ENCODE measurements at places on chromosomes 16 and 17.

DNA sequence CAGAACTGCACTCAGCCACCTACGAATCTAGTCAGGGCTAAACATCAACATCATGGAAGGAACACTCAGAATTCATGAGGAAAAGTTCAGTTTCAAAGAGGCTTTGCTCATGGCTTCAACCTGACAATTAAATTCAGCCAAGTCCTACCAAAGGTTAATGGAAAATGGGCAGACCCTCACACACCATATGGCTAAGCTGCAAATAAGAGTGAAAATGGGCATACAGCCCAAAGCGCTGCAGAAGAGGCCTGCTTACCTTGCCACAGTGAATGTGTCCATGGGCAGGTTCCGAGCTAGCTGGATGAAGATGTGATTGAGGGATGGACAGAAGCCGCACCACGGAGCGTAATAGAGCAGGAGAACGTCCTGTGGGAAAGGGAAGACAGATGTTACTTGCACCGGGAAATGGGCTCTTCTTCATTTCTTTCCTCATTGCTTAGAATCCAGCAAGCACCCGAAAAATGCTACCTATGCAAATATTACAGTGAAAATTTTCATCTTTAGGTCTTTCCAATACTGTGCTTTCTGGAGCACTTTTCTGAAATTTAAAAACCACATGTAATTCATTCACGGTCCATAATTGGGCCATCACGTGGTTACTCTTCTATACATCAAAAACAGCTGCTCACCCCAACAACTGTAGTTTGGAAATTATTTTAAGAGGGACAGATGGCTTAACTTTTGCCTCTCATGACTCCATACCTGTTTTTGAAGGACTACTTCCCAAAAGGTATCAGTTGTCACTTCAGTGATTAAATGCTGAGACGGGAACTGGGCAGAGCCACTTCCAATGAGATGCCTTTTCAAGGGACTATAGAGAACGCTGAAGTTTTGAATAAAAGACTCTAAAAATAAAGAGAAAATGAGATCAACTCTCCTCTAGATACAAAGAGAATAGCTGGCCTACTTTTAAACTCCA lies 19.6 kb downstream of the SNN start:
- DNase-seq: no peak

DNA sequence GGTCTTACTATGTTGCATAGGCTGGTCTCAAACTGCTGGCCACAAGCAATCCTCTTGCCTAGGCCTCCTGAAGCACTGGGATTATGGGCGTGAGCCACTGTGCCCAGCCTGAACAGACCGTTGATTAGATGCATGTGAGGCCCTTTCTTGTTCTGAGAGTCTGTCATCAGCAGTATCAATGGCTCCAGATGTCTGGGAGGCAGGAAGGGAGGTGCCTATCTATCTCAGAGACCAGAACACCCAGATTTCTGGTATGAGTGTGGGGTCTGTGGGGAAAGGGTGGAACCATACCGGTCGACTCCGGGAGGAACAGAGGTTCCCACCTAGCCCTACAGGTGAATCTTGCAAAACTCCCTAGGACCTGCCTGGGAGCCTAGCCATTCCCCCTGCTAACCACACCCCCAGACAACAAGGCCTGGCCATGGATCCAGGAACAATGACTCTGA lies 71.7 kb downstream of the PRKCB start:
- no peak for DNase-seq

DNA sequence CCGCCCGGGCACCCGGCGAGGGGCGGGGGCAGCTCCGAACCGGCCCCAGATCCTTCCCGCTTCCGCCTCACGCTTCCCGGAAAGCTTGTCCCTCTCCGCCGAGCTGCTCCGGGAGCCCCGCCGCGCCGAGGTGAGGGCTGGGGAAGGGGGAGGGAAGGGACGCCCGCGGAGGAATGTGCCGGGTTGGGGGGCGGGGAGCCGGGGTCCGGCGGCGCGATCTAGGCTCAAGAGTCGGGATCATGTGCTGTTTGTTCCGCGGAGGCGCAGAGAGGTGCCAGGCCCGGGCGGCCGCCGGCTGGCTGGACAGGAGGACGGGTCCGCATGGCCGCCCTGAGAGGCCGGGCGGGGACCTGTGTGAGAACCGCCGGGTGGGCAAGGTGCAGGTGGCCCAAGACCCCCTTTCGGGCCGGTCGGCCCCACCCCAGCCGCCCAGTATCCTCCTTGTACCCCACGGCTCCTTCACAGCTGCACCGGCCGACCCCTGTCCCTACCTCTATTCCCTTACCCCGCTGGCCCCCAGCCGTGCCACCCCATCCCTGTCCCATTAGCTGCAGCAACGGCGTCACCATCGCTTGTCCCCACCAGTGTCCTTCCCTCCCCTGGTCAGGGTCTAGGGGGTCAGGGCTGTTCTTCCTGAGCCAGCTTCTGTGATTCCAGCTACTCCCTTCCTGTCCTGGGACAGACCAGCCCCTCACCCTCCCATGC lies 429 bp downstream of the KIF1C start:
- DNase-seq: no peak

DNA sequence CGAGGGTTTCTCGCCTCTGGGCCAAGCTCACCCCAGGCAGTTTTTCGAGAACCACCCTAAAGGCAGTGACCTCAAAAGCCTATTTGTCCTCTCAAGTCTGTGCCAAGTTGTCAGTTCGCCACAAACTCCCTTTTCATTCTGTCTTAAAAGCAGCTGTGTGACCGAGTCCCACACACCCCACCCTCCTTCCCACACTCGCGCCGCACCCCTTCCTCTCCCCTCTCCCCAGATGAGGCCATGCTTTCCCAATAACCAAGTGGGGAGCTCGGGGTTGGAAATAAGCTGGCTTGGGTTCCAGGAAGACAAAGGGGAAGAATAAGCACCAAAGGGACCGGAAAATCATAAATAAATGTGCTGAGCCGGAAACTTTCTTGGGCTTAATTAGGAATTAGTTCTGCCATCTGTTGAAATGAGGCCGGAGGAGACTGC lies 36.7 kb downstream of the GRIN2C start:
- DNase-seq: no peak

DNA sequence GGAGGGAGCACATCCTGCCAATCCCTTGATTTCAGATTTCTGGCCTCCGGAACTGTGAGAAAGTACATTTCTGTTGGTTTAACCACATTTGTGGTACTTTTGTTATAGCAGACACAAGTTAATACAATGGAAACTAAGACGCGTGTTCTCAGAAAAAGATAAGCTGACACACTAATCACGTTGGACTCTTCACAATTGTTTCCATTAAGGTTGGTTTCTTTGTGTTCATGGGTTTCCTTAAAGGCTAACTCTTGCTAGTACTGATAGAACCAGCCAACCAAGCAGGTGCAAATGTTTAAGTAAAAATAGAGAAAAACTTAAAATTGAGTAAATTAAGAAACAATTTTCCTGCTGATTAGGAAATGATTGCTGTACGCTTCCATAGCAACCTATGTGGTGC lies 59.4 kb downstream of the CMC2 start:
- DNase-seq: no peak

DNA sequence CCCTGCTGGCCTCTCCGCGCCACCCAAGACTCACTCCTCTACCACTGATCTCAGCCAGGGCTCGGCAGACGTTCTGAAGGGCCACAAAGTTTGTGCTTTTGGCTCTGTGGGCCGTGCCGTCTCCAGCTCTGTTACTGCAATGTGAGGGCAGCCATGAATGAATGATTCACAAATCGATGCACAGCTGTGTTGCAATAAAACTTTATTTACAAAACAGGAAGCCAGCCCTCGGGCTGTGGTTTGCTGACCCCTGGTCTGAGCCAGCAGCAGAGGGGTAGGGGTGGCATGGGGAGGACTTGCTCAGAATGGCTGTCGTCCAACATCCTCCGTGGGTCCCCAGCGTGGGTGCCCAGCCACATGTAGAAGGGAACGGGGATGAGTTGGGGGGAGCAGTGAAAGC lies 63.0 kb upstream of the PVALEF start:
- DNase-seq: no peak

GRCh38 chr17:22272363-22273146 lies 580.2 kb downstream of the KCNJ18 start:
- no peak for DNase-seq

DNA sequence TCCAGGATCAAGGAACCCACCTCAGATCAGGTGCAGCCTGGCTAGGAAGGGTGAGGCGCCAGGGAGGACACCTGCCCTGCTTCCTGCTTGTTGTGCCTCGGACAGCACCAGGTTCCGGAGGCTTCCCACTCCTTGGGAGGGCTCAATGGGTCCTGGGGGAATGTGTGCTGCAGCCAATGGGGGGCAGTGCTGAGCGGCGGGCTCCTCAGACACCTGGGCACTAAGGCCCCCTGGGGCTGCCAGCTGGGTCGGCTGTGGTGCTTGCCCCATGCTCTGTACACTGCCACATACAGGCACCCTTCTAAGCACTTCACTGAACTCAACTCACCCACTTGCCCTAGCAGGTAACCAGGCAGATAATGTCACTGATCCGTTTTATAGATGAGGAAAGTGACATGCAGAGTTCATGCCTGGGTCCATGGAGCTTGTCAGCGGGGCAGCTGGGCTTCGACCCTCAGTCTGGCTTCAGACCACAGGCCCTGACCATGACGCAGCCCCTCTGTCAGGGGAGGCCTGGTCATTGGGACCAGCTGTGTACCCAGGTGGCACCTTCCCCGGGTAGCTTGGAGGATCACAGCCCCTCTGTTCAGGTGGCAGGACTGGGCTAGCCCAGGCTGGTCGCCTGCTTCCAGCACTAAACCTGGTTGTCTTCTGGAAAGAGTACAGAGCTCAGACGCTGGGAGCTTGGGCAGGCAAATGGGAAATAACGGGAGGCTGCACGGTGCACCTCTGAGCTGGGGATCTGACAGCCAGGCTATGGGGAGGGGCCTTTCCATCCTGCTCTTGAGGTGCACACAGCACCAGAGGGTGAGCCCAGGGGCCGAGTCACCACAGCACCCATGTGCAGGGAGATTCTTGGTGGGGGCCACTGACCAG lies 8.2 kb downstream of the FN3K start:
- no peak for DNase-seq

DNA sequence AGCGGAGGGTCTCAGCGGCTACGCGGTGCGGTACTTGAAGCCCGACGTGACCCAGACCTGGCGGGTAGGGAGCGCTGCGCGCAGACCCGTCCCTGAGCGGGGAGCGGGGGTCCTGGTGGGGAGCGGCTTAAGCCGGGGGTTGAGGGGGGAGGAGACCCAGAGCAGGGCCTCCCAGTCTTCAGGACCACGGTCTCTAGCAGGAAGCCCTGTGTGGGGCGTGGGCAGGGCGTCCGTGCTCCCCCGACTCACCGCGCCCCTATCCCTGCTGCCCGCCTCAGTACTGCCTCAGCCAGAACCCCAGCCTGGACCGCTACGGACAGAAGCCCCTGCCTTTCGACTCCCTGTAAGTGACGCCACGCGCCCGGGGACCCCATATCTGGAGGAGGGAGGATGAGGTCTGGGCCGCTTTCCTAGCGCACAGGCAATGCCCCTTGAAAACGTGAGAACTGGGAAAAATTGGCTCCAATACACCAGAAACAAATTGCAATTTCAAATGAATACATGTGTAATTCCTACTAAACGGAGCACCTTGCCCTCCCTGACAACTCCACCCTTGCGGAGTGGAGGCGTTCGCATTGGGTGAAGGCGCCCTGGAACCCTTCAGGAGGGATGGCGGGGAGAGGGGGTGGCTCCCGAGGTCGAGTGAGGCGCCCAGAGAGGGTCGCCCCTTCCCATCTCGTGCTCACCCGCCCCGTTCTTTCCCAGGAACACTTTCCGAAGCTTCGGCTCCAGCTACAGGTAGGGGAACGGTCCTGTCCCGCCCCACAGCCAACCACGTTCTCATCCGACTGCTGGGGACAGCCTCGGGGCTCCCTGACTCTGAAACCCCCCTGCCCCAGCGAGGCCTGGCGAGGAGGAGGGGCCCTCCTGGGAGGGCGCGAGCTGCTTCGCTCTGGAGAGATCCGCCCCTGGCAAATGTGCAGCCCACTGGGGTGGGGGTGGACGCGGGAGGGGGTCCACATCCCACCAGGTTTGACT lies 14.6 kb upstream of the CNGB1 start:
- no peak for DNase-seq

GRCh38 chr16:59058250-59058649 lies 324.1 kb upstream of the GOT2 start:
- no peak for DNase-seq

DNA sequence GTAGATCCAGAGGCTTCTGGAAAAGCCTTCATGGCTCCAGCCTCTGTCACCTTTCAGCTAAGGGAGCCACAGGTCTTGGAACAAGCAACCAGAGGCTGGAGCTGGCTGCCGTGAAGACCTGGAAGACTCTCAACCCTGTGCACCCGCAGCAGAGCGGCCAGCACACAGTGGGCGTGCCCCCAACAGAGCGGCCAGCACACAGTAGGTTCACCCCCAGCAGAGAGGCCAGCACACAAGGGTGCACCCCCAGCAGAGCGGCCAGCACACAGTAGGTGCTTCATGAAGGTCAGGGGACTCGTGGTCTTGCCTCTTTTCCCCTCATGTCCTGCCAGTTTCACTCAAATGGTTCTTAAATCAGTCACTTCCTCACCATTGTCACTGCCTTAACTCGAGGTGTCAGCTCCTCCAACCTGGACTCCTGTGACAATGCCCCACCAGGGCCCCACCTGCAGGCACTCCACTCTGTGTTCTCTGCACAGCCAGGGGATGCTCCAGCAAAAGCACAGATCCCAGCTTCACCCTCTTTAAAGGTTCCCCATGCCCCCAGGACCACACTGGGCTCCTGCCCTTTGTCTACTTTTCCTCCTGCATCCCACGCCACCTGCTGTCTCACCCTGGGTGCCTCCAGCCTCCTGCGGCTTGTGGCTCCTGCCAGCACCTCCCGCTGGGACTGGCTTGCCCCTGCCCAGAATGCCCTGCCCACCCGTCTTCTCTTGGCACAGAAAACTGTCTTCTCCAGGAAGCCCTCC lies 42.4 kb upstream of the DOC2B start:
- no peak for DNase-seq

DNA sequence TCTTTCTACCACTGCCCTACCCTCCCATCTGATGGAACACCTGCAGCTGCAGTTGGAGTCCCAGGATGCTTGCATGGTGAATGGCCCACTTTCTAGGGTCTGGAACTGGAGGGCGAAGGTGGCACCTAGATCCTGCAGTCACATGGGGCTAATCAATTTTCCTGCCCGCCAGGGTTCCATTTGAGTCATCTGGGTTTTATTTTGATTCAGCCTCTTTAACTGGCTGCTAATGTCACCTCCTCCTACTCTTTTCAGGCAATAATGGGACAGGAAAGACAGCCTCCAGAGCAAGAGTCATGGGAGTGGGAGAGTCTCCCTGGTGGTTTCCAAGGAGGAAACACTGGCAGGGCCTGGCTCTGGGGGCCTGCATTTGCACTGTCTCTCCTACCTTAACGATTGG lies 3.8 kb upstream of the TBKBP1 start:
- DNase-seq: no peak

- no peak for DNase-seq
Observed at GRCh38 chr17:72514891-72515290, 394.1 kb downstream of the SOX9 start.

DNA sequence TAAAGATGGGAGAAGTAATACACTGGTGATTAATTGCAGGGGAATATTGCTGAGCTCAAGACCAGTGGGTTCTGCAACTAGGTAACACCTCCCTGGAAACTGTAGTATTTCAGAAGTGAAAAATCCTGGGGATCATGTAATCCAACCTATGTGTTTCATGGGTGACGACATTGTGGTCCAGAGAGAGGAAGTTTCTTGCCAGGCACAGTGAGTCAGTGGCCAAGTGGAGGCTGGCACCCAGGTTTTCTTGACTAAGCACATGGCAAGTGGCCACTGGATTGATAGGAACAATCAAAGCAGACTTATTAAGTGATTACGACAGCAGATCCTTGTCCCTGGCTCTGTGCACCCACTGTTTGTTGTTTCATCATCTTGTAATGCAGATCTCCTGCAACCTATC lies 14.6 kb upstream of the CIITA start:
- no peak for DNase-seq
